H1 (cell line): ENCODE measurements at places on chromosomes 6 and 20. TPM values are rescaled to one million over a fixed set of nuclear protein-coding genes. Genes with fewer than 3 reads are reported as not detected.

GRCh38 chr20:58576603-58576970, 61.4 kb upstream of the APCDD1L start:
- DNase-seq = no peak

The VGLL2 gene
- polyA plus RNA-seq = 0.09 TPM in 1 of 2 replicates, not detected in the other

DNA sequence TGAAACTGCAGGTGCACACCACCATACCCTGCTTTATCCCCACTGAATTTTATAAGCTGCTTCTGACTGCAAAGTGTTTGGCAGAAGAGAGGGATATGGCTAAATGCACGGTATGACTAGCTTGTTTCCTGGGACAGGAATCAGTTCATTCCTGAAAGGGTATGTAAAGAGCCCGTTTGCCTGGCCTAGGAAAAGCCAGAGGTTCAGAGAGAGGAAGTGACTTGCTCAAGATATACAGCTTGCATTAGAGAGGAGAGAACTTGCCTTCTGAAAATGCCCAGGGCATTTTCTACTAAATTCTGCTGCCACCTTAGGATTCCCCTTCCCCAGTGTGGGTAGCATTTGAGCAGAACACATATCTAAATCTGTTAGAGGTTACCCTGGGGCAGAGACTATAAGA, 683 bp upstream of the GCNT2 start:
- DNase-seq = no peak

DNA sequence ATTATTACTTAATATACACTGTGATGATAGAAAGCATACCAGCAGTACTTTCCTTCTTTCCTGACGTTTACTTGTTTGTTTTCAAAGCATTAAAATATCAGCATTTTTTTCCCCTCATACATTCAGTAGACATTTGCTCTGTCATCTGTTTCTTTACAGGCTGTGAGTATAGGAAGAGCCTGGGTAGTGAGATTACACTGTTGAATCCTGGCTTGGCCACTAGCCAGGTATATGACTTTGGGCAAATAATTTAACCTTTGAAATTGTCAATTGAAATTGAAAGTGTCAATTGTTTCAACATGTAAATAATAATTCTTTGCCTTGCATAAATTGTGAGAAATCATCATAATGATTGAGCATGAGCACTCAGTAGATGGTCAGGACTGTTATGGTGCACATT, 336.2 kb downstream of the CDKAL1 start:
- DNase-seq = no peak

DNA sequence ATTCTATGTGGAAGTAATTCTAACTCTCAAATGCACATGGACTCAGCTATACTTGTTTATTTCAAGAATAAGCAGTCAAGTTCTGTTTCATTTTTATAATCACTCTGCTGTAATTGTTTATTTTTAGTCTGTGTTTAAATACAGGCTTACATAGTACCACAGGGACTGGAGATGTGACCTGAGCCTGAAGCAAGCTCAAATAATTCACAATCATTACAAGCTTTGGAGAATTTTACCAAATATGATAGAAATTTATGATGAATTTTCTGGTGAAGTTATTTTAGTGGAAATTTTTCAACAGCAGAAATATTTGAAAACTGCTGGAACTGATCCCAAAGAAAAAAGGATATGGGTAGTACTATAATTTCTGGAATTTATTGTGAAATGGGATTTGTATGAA, 41.6 kb upstream of the DSE start:
- DNase-seq = no peak

The TMEM244 gene
- polyA plus RNA-seq = not detected in 2 replicates

DNA sequence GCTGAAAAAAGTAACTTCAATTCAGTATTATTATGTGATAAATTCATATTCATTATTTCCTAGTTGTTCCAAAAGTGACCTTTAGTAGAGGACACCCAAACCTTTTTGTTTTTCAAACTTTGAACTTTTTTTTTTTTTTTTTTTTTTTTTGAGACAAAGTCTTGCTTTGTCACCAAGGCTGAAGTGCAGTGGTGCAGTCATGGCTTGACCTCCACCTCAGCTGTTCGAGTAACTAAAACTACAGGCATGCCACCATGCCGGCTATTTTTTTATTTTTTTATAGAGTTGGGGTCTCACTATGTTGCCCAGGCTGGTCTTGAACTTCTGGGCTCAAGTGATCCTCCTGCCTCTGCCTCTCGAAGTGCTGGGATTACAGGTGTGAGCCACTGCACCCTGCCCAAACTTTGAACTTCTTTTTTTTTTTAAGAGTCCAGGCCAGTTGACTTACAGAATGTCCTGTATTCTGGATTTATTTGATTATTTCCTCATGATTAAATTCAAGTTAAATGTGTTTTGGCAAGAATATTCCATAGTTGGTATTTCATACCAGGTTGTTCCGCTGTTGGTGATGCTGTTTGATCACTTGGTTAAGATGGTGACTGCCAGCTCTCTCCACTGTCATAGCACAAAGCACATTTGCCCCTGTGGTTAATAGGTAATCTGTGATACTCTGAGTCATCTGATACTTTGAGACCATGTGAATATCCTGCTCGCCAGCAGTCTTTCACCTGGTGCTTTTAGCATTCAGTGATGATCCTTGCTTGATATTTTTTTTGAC, 48.0 kb downstream of the VAPB start:
- DNase-seq = no peak

The NFKBIE gene
- 19.2 and 22.9 TPM in 2 replicates for polyA plus RNA-seq

The IPCEF1 gene
- polyA plus RNA-seq = 0.05 and 0.41 TPM in 2 replicates

The PI16 gene
- polyA plus RNA-seq = 0.05 and 0.06 TPM in 2 replicates

The TCP11 gene
- polyA plus RNA-seq = 0.11 and 0.22 TPM in 2 replicates

GRCh38 chr20:58864346-58864745, 11.8 kb downstream of the GNAS start:
- no peak for DNase-seq
